Caco-2 (cell line): ENCODE measurements at places on chromosomes 7 and 10. TPM values are rescaled to one million over a fixed set of nuclear protein-coding genes. Genes with fewer than 3 reads are reported as not detected.

The ATOH7 gene
- total RNA-seq: 0.21 and 0.54 TPM in 2 replicates

The SAP25 gene
- total RNA-seq: 1.9 and 2.0 TPM in 2 replicates

The SRRM3 gene
- 0.86 and 1.7 TPM in 2 replicates for total RNA-seq

The HTRA1 gene
- 0.70 and 1.1 TPM in 2 replicates for total RNA-seq

The CPXM2 gene
- total RNA-seq: not detected in 2 replicates

The ZNF33B gene
- total RNA-seq: 43.2 and 43.3 TPM in 2 replicates
